H54 (cell line): ENCODE measurements at places on chromosomes 13 and 19.

DNA sequence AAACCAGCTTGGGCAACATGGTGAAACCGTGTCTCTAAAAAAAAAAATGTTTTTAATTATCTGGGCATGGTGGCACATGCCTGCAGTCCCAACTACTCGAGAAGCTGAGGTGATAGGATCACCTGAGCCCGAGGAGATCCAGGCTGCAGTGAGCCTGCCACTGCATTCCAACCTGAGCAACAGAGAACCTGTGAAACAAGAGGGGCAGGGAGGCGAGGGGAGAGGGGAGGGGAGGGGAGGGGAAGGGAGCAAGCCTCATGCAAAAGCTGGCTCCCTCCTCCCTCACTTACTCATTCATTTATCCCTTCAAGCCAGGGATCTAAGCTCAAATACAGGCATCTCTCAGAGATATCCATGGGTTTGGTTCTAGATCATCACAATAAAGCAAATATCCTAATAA, 8.9 kb downstream of the ATP7B start:
- no peak for DNase-seq

GRCh38 chr19:39816287-39817048, 17.5 kb downstream of the DYRK1B start:
- no peak for DNase-seq

DNA sequence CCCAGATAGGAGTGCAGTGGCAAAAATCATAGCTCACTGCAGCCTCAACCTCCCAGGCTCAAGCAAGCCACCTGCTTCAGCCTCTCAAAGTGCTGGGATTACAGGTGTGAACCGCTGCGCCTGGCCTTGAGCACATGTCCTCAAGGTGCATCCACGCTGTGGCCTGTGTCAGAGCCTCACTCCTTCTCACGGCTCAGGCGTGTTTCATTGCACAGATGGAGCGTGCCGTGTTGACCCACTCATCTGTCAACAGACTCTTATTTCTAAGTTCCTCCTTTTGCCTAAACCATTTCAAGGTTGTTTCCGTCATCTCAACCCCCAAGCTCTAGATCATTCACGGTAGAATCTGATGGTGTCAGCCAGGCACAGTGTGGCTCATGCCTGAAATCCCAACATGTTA, 28.2 kb downstream of the ATP8B3 start:
- no peak for DNase-seq

DNA sequence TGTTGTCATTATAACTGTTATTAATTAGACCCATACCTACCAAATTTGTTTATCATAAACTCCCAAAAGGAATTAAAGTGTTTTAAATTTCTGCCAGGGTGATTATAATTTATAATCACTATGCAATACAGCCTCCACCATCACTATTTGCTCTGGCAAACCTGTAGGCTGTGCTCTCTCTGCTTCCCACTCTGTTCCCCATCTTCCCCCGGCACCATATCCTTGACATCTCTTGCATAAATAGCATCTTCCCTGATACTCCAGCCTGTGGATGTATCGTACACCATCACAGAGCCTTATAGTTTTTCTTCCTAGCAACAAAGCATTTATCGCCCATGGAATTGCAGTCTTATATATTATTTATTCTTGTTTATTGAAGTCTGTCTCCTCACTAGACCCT, 181.5 kb upstream of the TSC22D1 start:
- DNase-seq, result no peak

GRCh38 chr19:29800100-29800825, 11.5 kb upstream of the CCNE1 start:
- no peak for DNase-seq

- no peak for DNase-seq
These were observed 293.6 kb downstream of the TEX29 start for GRCh38 chr13:111614009-111614408.

DNA sequence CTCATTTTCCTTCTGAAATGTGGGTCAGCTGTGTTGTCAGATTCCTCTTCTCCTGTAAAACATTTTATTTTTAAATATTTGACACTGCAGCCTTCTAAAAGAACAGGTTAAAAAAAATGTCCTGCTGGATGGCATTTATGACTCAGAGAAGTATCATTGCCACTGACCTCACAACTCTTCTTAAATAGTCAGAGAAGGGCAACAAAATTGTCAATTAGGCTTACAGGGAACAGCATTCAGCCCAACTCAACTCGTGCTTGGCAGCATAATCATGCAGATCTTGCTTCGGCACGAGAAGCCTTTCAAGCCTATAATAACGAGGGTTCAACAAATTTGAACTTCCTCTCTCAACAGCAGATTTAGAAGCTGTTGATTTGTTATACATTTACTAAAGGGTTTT, 296.7 kb upstream of the DACH1 start:
- no peak for DNase-seq

GRCh38 chr19:13056052-13056660, 46.5 kb downstream of the LYL1 start:
- peak; percentile 88 for DNase-seq
